ENCODE measurements at places on chromosomes 4 and X.

DNA sequence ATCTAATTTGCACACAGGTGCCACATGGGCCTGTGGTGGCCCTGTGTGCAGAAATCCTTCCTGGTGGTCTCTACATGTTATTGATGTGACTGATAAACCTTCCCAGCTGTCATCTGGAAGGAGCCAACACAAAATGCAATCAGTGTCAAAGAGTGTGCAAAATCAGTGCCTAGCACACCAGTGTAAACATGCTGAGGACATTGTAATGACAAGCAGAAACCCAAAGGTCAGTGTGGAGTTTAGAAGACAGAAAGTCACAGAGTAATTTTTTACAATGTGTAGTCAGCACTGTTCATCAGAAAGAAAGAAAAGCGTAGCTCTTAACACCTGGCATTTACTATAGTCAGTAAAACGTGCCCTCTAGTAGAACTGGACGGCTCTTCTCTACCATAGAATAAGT, 50.3 kb downstream of the PHKA2 start:
- no peak for DNase-seq

- no peak for DNase-seq
Observed at GRCh38 chrX:101774340-101774739, 114.7 kb upstream of the ARMCX2 start.

GRCh38 chrX:56233682-56234081, 1.5 kb downstream of the KLF8 start:
- DNase-seq = peak; percentile 26

DNA sequence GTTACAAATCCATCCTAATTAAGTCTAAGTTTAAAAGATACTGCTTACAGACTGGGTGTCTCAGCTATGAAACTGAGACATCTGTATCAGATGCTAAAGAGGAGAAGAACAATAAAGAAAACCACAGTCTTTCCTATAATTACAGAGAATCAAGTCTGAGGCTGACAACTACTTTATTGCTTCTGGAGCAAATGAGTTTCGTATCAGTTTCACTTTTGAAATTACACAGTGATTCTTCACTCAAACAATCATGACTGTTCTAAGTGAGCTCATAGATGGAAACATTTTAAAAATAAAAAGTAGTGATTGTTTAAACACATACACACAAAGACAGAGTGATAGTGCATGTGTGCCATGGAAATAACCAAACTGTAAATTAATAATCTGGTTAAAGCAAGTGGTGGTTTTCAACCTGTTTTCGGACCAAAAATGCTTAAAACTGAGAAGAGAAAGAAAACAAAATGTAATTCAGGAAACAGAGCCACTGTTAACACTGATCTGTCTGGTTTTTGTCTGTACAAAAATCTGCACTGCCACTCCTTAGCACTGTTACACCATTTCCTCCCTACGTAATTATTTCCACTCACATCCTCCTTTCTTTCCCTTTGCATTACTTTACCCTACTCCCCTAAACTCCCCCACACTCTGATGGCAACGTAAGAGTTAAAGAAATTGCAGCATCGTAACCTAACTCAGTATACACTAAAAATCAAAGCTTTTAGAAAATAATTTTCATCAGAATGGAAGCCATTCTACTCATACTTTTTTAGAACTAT, 12.5 kb downstream of the RFC1 start:
- no peak for DNase-seq

DNA sequence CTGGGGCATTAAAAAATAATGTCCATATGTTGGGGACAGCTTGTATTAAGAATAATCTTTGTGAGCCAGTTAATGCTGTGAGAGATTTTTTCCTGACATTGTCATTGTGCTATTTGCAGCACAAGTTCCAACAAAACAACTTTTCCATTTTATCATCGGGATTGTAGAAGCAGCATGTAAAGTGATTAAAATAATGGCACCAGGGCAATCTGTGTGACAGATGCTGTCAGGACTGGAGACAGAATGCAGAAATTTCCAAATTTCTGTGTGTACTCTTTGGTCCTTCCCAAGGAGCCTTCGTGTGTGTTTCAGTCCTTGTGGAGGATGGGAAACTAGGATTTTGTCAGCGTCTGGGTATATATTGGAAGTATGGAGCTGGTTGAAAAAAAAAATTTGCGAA, 101.5 kb upstream of the LIMCH1 start:
- DNase-seq = no peak

DNA sequence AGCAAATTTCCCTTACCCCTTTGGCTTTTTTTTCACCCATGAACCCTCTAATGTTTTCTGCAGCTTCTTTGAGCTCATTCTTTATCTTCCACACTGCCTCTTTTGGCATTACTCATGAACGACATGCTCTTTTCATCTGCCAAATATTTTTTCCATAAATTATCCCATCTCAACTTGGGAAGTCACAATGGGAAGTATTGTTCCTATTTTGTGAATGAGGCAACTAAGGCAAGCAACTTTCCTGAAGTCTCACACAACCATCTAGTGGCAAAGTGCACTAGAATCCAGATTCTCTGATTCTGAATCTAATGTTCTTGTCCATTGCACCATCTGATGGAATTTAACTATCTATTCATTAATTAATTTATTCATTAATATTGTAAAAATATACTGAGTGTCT, 625 bp downstream of the RTL9 start:
- no peak for DNase-seq

- DNase-seq = no peak
Observed at GRCh38 chrX:8813036-8813435, 11.9 kb upstream of the FAM9A start.

GRCh38 chr4:89805297-89805696, 31.7 kb downstream of the SNCA start:
- no peak for DNase-seq

DNA sequence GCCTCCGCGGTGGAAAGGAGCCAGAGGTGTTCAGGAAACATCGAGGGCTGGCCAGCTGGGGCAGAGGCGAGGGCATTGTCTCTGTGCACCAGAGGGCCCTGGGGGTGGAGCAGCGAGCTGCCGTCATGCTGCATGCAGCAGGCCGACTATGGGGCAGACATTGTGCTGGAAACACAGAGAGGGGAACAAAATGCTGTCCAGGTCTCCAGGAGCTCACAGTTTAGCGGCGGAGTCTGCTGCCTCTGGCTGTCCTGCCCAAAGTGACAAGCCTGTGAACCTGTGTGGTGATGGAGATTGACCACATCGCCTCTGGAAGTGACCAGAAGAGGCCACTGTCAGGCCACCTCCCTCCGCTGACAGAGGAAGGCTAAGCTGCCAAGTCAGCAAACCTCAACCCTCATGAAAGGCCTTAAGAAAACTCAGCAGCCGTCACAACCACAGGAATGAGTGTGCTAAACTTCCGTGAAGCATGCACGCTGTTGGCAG, 20.1 kb upstream of the SASH3 start:
- DNase-seq = peak; percentile 14

- DNase-seq = no peak
Observed at GRCh38 chr4:77619408-77619807, 13.8 kb downstream of the CXCL13 start.

- no peak for DNase-seq
Observed at GRCh38 chr4:90841676-90842075, 714.5 kb downstream of the CCSER1 start.

DNA sequence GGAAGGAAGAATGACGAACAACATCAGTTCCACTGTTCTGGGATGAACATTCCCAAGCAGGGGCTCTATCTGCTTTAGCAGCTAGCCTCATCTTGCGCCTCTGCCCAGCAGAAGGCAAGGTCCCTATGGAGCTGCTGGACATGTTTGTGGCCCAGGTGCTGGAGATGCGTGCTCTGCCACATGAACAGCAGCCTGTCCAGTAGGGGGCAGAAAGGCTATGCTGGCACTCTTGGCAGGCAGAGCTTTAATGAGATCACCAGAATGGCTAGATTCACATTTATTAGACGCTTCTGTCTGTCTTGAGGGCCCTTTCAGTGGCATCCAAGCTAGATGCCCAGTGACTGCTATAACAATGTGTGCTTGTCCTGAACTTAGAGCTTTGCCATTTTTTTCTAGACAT, 1826.0 kb downstream of the STIM2 start:
- peak; percentile 46 for DNase-seq

- no peak for DNase-seq
Observed at GRCh38 chrX:45324941-45325340, 124.3 kb upstream of the DIPK2B start.

DNA sequence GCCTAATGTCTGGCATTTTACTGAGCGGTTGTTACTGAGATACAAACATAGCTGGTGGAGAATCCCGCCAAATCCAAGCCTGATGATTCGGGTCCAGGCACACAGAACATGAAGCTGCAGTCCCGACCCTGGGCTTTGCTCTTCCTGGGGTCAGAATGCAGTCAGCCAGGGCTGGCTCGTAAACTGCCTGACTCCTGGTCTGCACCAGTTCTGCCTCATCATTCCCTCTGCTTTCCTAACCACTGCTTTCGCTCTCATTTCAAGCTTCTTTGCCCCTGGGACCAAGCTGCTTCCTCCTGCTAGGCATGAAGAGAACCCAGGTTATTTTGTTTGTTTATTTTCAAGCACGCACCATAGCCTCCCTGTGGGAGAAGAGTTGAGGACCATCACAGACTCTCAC, 39.3 kb downstream of the GATB start:
- no peak for DNase-seq

DNA sequence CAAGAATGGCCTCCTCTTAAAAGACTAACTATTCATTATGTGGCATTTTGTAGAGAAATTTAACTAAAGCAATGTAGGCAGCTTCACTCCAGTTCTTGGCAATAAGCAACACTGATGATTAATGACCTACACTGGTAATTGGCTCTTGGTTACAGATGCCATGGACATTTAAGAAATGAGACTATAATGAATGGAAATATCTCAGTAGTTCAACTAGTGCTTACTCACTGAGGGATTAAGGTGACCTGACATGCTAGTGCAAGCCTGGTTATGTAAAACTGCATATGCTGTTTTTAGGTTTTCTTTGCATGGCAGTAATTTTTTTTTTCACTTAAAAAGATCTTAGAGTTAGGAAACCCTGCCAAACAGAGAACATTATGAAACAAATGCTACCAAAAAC, 152.7 kb upstream of the AADAT start:
- no peak for DNase-seq

DNA sequence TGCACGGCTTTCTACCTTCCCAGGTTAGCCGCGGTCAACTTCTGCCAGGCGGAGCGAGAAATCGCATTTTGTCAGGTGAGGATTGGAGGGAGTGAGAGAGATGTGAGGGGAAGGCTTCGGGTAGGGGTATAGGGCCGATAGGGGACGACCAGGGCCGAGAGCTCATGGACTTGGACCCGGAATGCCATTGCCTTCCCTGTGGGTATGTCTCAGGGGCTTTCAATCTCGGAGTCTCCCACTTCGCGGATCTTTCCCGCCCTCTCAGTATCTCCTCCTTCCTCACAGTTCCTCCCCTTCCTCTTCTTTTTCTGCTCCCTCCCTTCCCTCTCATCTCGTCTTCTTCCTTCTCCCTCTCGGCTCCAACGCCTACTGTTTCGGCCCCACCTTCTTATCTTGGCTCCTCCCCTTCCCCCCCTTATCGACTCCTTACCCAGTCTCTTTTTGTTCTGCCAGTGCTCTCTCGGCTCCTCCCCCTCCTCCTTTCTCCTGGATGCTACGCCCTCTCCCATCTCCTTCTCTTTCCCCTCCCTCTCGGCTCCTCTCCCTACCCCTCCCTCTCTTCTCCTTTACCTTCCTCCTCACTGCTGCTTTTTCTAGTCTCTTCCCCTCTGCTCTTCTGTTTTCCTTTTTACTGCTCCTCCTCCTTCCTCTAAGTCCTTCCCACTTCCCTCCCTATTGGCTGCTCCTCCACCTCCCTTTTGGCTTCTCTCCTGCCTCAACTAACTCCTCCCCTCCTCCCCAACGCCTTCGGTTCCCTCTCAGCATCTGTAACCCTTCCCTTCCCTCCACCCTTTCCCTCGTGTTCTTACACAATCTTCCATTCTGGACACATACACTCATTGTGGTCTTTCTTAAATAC, 29.4 kb upstream of the RBMX start:
- DNase-seq = peak; percentile 92

- no peak for DNase-seq
Observed at GRCh38 chr4:106172861-106173260, 143.1 kb downstream of the TBCK start.

DNA sequence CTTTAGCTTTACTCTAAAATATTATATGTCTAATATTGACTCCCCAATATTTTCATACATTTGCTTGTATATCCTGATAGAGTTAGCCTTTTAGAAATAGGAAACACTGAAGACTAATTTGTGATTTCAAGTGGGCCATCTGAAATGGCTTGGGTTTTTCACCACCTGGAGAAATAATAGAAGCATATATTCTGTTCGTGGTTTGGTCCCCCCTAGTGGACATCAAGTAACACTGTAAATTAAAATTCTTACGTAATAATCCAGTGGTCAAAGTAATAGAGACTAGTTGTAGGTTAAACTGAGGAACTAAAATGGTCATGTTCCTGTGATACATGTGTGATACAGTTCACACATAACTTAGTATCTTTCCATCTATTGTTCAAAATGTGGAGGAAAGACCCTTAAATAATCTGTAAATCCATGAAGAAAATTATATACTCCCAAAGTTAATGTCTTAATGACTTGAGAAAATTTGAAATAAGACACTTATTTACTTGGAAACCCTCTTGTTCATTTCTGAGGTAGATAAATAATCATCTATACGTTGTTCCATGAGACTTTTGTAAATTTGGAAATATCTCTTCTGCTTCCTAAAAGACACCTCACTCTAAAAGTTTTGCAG, 79.8 kb upstream of the SMARCAD1 start:
- DNase-seq = no peak

DNA sequence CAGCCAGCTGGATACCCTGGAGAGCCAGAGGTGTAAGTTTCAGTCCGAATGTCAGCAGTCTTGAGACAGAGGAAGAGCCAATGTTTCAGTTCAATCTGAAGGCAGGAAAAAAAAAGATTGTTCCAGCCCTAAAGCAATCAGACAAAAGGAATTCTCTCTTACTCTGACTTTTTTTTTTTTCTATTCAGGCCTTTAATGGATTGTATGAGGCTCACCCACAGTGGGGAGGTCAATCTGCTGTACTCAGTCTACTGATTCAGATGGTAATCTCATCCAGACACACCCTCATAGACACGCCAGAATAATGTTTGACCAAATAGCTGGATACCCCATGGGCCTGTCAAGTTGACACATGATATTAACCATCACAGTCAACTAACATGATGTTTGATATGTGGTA, 51.9 kb downstream of the TEX13A start:
- no peak for DNase-seq

DNA sequence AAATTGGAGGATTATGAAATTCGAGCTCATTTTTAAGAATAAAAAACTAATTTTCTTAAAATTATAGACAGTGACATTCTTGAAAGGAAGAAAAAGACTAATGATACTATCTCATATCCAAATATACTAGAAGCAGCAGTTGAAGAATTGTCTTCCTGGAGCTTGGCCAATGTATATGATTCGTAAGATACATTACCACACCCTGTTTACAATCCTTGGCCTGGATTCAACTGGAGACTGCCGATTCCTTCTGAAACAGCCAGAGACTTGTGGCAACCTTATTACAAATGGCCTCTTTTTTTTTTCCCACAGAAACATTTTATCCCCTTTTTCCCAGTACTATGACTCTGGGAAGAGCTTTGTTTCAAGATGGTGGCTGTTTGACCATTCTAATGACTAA, 571.2 kb upstream of the FAT1 start:
- no peak for DNase-seq

- DNase-seq = no peak
Observed at GRCh38 chr4:53194727-53195126, 171.1 kb downstream of the SCFD2 start.

Measured in Caco-2 (cell line).